ENCODE measurements at places on chromosomes 5 and 9.

GRCh38 chr5:175378444-175379028 lies 65.4 kb downstream of the DRD1 start:
- DNase-seq: no peak

DNA sequence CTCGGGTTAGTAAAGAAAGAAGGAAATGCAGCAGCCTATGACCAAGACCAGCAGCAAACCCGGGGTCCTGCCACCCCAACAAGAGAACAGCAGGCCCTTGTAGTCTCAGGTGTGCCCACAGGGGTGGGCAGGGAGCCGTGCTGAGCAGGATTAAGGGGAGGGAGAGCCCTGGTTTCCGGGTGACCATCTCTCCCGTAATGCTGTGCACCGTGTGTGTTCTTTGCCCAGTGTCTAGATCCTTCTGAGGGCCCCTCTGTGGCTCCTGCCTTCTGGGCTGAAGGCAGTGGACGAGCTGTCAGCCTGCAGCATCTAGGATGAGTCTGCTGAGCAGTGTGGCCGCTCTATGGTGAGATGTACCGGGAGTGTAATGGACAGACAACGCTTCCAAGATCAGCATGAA lies 12.7 kb upstream of the PLEKHG4B start:
- no peak for DNase-seq

DNA sequence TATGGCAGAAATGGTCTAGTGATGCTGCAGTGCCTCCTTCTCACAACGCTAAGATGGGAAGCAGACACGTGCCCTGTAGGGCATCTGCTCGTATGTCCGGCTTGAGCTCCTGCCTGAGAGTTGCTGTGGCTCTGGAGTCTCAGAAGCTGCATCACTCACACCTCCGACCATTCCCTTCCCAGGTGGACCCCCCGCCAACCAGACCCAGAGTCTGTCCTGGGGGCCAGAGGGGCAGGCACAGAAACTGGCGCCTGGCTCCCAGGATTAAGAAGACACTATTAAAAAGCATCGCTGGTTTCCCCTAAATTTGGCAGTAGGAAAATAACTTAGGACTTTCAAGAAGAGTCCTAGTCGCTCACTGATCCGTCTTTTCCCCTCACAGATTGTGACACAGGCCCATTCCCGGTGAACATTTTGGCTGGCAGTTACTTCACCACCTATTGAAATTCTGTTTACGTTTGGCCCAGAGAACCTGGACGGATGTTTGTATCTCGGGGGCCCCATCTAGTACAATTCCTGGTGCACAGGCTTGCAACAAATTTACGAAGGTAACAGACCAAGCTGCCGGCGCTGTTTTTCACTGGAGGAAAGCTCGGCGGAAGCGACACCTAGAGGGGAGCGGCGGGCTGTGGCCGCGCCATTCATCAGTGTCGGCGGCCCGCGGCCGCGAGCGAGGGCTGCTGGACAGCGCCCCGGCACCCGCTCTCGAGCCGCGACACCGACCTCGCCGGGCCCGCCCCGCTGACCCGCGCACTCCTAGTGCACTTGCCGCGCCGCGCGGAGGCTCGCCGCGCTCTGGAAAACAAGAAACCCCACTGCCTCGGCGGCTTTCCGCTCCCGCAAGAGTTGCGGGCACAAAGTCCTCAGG lies 1.6 kb downstream of the FSTL4 start:
- DNase-seq: no peak

- no peak for DNase-seq
These were observed 54.5 kb downstream of the GALNT12 start for GRCh38 chr9:98861781-98862504.

- DNase-seq: no peak
These were observed 33.4 kb downstream of the GCNT4 start for GRCh38 chr5:75018805-75019587.

- DNase-seq: no peak
These were observed 358.4 kb downstream of the ARRDC3 start for GRCh38 chr5:91024727-91025126.

DNA sequence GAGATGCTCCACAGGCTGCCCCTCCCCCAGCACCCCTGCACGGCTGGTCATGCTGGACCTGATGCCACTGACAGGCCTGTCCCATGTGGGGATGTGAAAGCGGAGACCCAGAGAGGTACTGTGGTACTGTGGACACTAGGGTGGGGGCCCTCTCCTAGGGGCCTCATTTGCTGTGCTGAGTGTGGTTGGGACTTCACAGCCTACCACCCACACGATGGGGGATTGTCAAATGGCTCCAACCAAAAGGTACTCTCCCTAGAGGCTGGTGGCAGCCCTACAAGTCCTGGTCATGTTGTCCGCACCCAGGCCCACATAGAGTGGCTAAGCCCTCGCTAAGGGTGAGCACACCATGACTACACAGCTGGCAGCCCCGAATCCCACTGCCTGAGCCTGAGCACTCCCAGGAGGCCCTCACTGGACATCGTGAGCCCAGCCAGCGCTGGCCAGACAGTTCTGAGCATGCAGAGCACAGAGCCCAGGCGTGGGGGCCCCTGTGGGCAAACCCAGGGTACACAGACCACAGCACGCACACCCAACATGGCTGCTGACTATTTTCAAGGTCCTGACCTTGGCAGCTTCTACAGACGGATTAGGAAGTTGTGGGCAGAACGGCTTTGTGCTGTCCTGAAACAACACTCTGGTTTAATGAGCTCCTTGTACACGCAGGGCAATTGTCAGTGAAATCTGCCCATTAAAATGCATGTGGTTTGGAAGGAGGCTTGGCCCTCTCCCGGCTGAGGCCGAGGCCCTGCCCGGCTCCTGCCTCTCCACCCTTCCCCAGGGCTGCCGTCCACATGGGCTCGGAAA lies 214.1 kb downstream of the HSPA4 start:
- no peak for DNase-seq

GRCh38 chr5:17448877-17449276 lies 49.2 kb upstream of the TAF11L2 start:
- DNase-seq: no peak

DNA sequence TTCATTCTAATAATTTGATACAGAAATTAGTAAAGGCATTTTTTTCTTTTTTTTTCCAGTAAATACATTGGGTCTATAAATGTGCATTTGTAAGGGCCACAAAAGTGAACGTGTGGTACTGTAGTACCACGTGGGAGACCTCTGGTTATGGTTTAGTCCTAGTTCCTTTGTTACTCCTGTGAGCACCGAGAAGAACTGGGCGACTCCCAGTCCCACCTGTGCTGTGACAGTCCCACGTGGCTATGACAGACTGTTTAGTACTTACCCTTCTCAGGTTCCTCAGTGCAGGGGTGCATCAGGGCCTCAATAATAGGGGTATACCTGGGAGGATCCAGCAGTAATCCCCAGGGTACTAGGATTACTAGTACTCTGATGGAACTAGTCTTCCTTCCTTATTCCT lies 49.3 kb downstream of the LRRC70 start:
- DNase-seq: no peak

All from activated CD4-positive, CD25-positive, alpha-beta regulatory T cell (primary cell).